ENCODE measurements at places on chromosomes 1 and 21.

GRCh38 chr1:156150333-156151011 lies 2.9 kb upstream of the SEMA4A start:
- DNase-seq, result no peak

DNA sequence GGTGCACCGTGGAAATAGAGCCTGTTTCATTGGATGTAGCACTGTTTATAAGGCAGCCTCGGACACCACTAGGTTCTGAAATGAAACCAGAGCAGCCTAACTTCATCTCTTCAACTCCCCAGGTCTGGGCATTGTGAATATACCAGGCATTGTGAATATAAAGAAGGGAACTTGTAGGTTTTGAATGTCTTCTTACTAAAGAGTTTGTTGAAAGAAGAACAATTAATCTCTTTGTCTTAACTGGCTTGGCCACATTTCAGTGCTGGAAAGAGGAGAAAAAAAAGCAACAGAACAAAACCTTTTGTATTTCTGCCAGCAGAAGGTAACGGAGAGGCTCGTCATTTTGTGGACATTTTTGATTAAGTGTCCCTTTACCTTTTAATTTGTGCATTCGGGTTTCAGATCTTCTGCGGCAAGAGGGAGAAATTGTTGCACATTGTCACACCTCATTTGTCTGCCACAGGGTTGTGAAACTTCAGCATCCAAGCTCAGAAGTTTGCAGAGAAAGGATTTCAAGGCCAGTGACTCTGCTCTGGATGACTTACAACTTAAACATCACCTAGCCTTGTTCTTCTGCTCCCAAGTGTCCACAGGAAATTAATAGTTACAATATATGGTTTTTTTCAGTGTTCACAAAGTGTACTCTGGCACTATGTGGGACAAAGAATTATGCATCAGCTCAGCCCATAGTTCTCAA lies 158.3 kb downstream of the KAZN start:
- no peak for DNase-seq

GRCh38 chr1:207034998-207035397 lies 2.4 kb upstream of the C1orf116 start:
- DNase-seq, result no peak

- no peak for DNase-seq
Measured at GRCh38 chr1:81731989-81732388, 68.7 kb upstream of the ADGRL2 start.

DNA sequence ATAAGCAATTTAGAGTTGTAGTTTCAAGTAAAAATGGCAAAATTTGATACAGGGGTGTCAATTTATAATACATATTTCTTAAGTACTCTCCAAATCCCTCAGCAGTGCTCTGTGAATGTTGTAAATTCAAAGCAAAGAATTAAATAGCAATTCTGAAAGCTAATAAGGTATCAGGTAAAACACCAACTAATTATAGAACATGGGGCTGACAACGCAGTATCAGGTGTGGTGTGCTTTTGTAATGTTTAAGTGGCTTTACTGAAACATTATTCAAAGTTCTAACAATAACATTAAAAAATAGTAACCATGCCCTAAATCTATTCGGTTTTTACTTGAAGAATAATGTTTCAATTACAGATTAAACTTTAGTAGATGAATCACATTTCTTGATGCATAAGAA lies 1271.2 kb upstream of the ADGRL2 start:
- no peak for DNase-seq

GRCh38 chr1:45644661-45645060 lies 20.8 kb upstream of the CCDC17 start:
- DNase-seq, result no peak

GRCh38 chr1:232553809-232554208 lies 76.1 kb downstream of the SIPA1L2 start:
- DNase-seq, result no peak

- DNase-seq, result no peak
Measured at GRCh38 chr1:170218257-170218650, 72.5 kb downstream of the NTMT2 start.

- DNase-seq, result no peak
Measured at GRCh38 chr1:210814382-210815123, 319.4 kb downstream of the KCNH1 start.

DNA sequence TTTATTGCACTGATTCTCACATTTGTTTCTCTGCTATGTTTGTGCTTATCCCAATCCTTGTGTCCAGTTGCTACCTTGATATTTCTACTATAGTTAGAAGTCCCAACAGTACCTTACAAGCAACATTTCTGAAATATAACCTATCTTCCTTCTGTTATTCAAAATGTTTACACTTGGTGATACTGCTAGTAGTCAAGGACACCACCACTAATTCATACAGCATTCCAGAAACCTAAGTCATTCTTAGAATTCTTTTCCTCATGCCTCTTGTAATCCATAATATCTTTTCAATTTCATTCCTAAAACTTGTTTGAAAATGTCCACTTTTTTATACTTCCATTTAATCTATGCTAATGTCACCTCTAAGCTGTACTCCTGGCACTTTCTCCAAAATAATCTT lies 2132.1 kb downstream of the NCAM2 start:
- no peak for DNase-seq

GRCh38 chr21:38538353-38538752 lies 40.1 kb upstream of the ERG start:
- DNase-seq, result no peak

GRCh38 chr1:234970731-234971476 lies 157.7 kb downstream of the TOMM20 start:
- peak; percentile 47 for DNase-seq

GRCh38 chr1:18682375-18682774 lies 51.7 kb downstream of the PAX7 start:
- DNase-seq, result no peak

DNA sequence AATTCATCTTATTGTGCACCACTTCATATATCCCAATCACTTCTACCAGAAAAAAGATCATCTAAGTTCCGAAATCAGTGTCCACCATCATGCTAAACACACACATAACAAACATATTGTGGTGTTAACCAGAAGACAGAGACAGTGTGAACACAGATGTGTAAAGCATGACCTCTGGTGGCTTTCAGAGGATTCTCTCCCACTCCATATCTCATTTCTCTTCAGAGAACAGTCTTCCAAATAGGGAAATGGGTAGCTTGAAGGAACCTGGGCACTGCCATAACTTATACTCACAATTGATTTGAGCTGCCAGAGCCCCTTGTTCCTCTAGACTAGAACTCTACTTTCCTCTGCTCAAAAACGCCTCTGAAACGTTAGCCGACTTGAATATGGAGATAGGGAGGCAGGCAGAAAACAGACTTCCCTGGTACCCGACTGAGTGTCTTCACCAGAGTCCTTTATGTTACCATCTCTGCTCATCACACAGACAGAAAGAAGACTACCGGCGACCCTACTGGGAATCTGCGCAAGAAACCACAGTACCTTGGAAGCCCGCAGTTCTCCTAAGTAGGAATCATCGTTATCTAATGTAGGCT lies 1.8 kb upstream of the ELAPOR1 start:
- no peak for DNase-seq

DNA sequence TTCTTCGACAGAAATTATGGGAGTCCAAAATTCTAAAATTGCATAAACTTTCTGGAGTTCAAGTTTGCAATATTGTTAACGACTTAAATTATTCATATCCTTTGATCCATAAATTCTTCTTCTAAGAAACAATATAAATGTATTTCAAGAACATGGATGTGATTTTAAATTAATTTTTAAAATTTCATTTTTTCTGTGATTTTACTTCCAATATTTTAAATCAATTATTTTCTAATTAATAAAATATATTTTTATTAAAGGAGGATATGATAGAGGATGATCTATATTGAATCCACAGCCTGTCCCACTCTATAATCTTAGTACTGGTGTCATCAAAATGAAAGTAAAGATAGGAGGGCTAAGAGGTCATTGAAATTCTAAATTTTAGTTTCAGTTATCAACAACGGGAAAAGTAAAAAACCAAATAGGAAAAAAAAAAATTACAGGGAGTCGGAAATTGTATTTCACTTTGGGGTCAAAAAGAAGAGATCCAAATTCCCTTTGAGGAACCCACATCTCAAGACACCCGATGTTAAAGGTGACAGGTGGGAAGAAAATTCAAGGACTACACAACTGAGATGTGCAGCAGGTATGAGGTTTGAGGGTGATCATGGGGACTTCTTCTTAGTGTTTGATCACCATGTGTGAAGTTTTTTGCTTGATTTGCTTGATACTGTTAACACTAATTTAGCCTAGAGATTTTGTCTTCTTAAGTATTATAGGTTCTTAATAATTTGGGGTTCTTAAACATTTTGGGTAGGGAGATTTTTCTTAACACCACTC lies 154.8 kb upstream of the RGS18 start:
- DNase-seq, result no peak

DNA sequence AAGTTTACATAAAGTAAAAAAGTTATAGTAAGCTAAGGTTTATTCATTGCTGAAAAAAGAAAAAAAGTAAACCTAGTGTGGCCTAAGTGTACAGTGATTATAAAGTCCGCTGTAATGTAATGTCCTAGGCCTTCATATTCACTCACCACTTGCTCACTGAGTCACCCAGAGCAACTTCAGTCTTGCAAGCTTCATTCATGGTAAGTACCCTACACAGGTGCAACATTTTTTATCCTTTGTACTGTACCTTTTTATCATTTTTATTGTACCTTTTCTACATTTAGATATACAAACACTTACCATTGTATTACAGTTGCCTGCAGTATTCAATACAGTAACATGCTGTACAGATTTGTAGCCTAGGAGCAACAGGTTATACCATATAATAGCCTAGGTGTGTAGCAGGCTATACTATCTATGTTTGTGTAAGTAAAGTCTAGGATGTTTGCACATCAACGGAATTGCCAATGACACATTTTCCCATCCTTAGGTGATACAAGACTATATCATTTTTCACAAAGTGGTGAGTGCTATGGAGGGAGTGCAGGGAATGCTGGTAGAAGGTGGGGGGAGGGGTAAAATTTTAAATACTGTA lies 58.0 kb upstream of the DMRTA2 start:
- DNase-seq, result no peak

DNA sequence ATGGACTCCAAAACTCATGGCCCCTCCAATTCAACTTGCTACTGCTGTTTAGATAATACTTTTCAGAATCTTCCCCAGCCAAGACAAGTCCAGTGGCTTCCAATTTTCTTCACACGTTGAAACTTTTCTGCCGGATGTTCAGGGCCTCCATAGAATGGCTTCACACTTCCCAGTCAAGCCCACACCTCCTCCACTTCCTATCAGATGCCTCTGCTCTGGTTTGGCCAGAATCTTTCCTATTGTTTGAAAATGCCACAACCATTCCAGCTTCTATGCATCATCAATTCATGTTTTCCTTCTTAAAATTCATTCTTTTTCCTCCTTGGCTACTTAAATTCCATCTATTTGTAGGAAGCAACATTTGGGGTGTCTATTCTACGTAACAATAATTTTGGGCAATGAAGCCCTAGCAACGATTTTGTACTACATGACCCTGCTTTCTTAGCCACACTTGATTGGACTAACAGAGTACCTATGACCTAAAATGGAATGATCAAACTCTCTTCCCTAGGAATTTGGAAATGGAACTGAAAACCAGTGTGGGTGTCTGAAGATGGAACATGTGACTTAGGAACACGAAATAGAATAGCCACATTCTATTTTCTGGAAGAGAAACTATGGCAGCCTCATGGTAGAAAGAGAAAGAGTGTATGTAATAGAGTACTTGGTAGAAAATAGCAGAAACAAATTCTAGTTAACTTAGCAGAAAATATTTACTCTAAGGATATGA lies 74.1 kb upstream of the CNIH3 start:
- no peak for DNase-seq

- DNase-seq, result no peak
Measured at GRCh38 chr1:54011316-54012007, 6.5 kb downstream of the LDLRAD1 start.

DNA sequence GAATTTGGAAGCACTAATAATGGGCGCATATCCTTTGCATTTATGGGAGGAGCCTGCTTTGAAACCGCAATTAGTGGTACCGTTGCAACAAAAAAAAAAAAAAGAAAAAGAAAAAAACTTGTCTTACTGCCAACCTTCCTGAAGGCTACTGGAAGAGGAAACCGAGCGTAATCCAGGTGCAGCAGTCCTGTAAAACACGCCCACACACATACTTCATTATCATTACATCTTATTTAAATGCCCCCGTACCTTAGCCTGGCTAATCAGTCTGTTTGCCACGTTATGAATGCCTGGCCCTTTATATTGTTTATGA lies 686 bp upstream of the ZNF281 start:
- no peak for DNase-seq

DNA sequence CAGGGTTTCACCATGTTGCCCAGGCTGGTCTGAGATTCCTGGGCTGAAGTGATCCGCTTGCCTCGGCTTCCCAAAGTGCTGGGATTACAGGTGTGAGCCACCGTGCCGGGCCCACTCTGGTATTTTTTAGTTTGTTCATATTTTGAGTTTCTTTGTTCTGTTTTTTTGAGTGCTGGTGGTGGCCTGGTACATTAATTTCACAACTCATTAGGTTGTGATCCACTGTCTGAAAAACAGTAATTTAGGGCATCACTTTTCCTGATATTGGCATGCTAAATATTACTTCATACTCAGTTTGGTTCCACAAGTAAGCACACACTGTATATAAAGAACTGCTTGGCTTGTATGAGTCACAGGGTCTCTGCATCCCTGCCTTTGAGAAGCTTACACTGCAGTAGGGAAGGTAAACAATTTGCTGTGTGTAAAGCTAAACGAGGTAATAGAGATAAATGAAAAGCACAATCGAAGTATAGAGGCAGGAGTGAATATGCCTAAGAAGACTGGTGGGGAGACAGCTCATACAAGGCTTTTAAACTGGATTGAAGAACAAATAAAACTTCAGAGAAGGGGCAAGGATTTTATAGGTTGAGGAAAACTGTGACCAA lies 7.7 kb downstream of the SNX27 start:
- DNase-seq, result no peak

GRCh38 chr1:62356257-62356835 lies 37.1 kb upstream of the KANK4 start:
- no peak for DNase-seq

GRCh38 chr1:234718496-234719453 lies 108.8 kb upstream of the IRF2BP2 start:
- no peak for DNase-seq
